ENCODE measurements at places on chromosomes 13 and 19.

DNA sequence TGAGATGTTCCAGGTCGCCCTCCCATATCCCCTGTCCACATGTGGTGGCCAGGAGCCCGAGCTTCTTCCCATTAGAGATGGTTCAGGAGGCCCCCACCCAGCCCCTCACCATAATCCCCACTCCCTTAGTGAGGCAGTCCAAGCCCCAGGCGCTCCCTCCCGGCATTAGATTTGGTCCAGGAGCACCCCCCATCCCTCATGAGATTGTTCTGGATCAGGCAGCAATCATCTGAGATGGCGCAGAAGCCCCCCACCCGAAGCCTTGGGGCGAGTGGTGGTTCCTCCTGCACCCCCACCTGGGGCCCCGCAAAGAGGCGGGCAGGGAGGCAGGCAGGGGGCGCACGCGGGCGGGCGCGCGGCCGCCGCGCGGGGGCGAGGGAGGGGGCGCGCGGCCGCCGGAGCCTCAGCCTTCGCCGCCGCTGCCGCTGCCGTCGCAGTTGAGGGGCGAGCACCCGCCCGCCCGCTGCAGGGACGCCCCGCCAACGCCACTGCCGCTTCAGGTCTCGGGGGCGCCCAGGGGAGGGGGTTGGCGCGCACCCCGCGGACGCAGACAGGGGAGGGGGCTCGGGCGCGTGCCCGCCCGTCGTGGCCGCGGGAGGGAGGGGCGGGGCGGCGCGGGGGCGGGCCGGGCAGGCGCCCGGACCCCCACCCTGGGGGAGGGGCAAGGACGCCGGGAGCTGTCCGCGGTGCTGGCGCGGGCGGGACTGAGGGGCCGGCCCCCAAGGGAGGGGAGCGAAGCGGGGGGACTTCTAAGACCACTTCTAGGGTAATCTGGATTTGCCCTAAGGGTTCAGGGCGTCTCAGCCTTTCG, 46.4 kb upstream of the SHKBP1 start:
- no peak for DNase-seq

- no peak for DNase-seq
Measured at GRCh38 chr13:109629737-109630136, 156.6 kb downstream of the IRS2 start.

DNA sequence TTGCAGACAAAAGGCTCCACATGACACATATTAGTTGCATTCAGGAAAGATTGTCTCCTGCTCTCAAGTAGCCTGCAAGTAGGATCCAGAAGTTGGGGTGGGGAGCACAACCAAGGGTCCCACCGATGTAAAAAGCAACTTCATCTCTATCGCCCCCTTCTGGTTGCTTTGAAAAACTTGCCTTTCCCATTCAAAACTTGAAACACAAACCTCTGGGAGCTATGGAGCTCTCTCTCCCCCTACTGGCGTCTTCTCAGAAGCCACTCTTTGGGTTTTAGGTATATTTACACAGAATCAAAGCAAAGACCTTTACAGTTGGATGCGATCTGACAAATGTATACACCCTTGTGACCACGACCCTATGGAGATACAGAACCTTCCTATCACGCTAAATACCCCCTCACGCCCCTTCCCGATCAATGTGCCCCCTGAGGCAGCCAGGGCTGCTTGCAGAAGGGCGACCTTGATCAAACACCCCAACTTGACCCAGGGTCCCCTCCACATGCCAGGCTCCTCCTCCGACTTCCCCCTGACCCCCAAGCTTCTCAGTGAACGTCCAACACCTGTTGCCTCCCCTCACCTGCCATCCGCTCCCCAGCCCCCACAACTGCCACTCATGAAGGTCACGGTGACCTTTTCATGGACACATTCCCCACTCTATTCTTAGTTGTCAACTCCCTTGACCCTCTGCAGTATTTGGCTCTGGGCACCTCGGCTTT, 10.1 kb downstream of the NOSIP start:
- peak; percentile 90 for DNase-seq

GRCh38 chr19:48817585-48818124, 6.8 kb upstream of the BCAT2 start:
- DNase-seq, result no peak

GRCh38 chr13:45303026-45303425, 38.0 kb downstream of the TPT1 start:
- no peak for DNase-seq

DNA sequence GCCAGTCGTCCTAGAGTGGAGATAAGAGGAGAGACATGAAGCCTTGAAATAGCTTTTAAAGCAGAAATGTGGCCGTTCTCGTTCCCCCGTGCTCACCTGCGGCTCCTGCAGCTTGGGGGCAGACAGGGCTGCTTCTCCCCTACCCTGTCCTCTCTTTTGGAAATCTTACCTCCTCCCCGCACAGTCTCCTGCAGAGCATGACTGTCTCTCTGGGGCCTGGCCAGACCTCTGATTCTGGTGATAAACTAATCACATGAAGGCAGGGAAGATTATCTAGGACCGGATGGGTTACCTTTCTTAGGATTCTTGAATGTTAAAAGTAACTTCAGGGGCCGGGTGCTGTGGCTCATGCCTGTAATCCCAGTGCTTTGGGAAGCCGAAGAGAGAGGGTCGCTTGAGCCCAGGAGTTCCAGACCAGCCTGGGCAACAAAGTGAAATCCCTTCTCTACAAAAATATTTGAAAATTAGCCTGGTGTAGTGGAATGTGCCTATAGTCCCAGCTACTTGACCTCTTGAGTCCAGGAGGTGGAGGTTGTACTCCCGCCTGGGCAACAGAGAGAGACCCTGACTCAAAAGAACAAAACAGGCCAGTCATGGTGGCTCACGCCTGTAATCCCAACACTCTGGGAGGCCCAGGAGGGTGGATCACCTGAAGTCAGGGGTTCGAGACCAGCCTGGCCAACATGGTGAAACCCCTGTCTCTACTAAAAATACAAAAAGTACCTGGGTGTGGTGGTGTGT, 8.1 kb downstream of the CEBPA start:
- no peak for DNase-seq

DNA sequence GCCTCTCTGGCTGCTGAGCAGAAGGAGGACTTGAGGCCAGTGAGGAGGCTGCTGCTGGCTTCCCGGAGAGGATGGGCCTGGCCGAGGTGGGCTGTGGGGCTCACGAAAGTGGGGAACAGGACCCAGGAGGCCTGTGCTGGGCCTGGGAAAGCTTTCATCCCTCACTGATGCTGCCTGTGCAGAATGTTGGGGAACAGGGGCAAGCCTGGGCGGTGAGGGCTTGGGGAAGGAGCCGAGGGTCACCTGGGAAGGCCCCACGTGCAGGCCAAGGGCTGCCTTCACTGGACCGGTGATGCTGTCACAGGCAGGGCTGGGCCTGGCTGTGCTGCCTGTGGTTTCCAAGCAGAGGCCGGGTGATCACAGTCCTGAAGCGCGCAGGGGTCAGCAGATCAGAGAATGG, 9.4 kb downstream of the AP1M1 start:
- peak; percentile 0 for DNase-seq

- no peak for DNase-seq
Measured at GRCh38 chr19:4981681-4981958, 12.7 kb downstream of the KDM4B start.

GRCh38 chr19:29715701-29716581, 880 bp upstream of the C19orf12 start:
- DNase-seq, result peak; percentile 24

- no peak for DNase-seq
Measured at GRCh38 chr19:44663996-44664395, 7.3 kb upstream of the CEACAM19 start.

All from GM12865 (cell line).